ENCODE measurements at places on chromosomes 5 and 9.

DNA sequence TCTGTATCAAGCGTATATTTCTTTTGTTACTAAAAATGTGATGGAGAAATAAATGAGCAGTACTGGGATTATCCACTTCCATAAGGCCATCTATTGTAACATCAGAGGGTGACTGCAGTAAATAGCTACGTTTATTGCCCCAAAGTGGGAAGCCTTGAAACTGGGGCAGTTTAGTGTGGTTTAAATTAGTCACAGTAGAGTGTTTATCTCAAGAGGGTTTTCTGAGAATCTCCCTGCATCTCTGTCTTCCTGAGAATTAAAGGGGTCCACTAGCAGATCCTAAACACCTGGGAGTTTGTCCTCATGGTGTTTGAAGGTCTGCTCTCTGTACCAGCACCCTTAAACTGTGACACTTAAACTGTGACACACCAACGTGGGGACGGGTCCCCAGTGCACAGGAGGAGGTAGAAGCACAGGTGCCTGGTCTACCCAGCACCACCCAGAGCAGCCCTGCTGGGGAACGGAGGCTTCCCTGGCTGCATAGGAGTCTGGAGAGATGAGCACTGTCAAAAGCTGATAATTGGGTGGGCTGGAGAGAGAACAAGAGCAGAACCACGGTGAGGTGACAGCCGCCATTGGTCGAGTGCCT is 25.2 kb downstream of the PRRC2B start:
- no peak for DNase-seq

GRCh38 chr5:13212886-13213285 is 731.6 kb downstream of the DNAH5 start:
- DNase-seq = no peak

DNA sequence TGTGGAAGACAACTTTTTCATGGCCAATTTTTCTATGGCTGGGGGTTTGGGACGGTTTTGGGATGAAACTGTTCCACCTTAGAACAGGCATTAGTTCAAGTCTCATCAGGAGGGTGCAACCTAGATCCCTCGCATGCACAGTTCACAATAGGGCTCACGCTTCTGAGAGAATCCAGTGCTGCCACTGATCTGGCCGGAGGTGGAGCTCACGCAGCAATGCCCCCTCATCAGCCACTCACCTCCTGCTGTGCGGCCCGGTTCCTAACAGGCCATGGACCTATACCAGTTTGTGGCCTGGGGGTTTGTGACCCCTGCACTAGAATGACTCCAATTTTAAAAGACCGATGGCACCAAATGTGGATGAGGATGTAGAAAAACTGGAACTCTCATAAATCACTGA is 127.2 kb upstream of the IER5L start:
- no peak for DNase-seq

GRCh38 chr9:93658184-93658925 is 82.0 kb downstream of the PHF2 start:
- no peak for DNase-seq

GRCh38 chr9:114343471-114344187 is 14.0 kb downstream of the ORM2 start:
- DNase-seq = no peak

- DNase-seq = no peak
Observed at GRCh38 chr9:34123682-34124081, 2.8 kb downstream of the DCAF12 start.

DNA sequence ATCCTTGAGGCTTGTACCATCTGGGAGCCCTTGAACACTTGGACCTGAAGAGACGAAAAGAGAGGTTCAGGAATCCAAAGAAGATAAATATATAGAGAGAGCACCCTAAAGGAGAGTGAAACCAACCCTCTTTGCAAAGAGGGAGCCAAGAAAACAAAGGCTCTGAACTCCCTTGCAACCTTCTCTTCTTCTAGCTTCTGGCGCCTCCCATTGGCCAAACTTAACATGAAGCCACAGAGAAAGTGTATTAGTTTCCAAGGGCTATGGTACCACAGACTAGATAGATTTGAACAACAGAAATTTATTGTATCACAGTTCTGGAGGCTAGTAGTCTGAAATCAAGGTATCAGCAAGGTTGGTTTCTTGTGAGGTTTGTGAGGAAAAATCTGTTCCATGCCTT is 175.1 kb downstream of the HCN1 start:
- DNase-seq = no peak

- no peak for DNase-seq
Observed at GRCh38 chr9:17846948-17847655, 268.2 kb downstream of the SH3GL2 start.

- DNase-seq = no peak
Observed at GRCh38 chr9:22288661-22289060, 158.0 kb upstream of the DMRTA1 start.

GRCh38 chr9:130237763-130238524 is 27.6 kb upstream of the HMCN2 start:
- DNase-seq = no peak

DNA sequence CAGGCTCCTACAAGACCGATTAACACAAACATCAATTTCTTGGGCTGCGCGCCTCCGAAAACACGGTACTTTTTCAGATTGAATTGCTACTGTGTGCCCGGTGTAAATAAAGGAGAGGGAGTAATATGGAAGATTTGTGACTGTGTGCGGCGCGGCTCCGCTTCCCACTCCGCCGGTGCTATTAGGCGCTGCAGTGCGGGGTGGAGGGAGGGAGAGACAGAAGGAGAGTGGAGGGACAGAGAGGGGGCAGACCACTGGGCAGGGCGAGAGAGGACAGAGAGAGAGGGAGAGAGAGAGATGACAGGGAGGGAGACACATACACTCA is 24.7 kb upstream of the RNU6ATAC start:
- no peak for DNase-seq

DNA sequence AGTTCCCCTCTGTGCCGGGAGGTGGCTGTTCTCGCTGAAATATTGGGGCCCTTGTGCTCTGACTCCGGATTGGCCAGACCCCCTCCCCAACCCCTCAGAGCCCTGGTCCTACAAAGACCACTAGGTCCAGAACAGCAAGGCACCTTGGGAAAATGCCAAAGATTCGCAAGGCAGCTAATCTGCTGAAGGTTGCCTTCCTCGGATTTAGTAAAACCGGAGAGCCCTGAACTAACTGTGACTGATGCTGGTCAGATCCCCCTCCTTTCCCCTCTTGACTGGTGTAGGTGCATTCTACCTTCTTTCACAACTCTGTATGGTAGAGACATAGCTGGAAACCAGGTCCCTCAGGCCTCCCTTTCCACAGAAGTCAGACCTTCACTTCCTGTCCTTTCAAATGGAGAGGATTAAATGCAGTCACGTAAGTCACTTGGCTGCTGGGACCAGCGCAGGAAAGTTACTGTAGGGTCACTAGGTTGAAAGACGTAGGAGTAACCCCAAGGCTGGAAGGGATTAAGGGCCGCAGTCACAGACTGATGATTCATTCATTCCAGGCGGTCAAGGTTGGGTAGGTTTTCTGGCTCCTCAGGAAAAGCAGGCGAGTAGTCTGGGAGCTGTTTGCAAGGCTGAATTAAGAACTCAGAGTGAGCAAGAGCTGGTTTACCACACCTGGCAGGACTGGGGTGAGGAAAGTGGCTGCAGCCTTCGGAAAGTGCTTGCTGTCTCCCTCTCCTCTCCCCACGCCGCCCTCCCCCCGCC is 5.3 kb downstream of the BARX1 start:
- no peak for DNase-seq

All from SHP77 (cell line).